ENCODE measurements at places on chromosomes 12 and 14.

GRCh38 chr14:69828354-69828753 lies 31.3 kb upstream of the SLC10A1 start:
- DNase-seq = no peak

GRCh38 chr14:93464271-93464670 lies 33.5 kb downstream of the UNC79 start:
- DNase-seq = no peak

GRCh38 chr12:95130096-95130495 lies 56.7 kb upstream of the NR2C1 start:
- DNase-seq = no peak

DNA sequence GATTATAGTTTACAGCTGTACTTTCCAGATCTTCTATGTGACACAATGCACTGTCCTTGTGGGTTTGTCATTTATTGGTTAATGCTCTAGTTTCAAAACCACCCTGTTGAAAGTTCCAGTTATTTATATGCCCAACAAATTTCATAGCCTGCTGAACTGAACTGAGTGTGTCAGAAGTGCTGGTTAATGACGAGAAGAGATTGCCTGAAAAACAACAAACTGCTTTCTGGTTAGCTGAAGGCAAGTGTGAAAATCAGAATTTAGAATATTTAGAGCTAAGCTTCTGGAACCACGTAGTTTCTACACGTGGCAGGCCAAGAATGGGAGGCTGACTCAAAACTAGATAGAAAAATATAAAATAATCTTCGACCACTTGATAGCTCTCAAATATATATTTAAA lies 19.1 kb upstream of the RIN3 start:
- no peak for DNase-seq

DNA sequence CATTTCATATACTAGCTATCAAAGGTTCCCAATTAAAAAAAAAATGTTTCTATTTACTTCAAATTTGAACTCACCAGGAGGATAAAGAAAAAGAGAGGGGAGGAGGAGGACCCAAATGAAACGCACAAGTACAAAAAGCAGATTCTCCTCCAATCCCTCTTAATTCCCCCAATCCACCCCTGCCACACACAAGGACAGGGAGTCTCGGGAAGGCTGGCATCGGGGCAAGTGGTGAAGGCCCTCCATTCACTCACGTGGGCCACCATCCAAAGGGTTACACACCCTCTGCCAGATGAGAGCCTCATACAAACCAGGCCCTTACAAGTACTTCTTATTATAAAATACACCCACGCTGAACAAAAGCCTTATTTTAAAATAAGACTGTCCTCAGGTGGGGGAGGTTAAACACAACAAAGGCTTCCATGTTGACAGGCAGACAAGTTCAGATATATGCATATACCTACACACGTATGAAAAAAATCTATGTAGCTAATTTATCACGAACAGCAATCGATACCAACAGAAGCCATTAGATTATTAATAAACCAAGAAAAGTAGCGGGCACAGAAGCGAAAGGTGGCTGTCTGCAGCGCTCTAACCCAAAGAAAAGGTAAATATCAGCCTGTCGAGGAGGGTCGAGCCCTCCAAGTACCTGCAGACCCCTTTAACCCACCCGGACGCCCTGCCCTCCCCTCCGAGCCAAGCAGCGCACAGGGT lies 1.5 kb downstream of the ATP2B1 start:
- peak; percentile 4 for DNase-seq

- DNase-seq = no peak
Observed at GRCh38 chr14:58491593-58491992, 64.1 kb downstream of the KIAA0586 start.

- peak; percentile 52 for DNase-seq
Observed at GRCh38 chr14:78164226-78164853, 5.8 kb upstream of the NRXN3 start.

- DNase-seq = no peak
Observed at GRCh38 chr12:51372021-51372420, 19.2 kb downstream of the GALNT6 start.
